T1000 (cell line): ENCODE measurements at places on chromosomes 2 and 18.

DNA sequence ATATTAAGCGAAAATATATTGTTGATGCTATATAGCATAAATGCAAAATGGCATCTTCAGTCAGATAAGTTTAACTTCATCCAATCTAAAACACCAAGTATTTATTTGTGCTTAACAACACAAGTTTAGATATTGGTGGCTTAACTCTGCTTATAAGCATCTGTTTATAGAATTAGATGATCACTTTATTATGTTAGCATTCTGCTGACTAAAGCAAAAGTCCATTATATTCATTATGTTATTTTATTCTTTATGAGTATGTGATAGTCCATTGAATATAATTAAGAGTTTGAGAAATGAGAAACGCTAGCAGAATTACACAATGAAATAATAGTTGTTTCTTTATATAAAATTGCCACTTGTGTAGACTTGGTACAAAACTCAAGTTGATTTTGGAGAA lies 401.2 kb upstream of the CDH7 start:
- DNase-seq = no peak

DNA sequence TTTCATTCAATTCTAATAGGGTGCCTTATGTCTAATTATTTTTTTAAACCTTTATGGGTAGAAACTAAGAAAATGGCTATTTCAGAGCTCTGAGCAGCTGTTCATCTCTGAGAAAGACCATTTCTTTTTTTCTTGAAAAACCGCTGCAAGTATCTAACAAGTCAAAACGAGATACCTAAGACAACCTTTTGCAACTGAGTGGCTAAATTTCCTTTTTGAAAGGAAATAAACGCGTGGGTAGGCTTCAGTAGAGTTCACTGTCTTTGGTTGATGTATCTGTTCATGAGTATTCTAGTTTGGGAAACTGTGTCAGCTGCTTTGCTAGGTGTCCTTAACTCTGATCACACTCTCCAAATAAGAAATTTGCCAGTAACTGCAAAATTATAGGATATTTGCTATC lies 104.3 kb upstream of the LINC00305 start:
- DNase-seq = no peak

- DNase-seq = no peak
These were observed 26.6 kb downstream of the CCDC195 start for GRCh38 chr2:224689539-224689938.

- no peak for DNase-seq
These were observed 204.3 kb downstream of the FSIP2 start for GRCh38 chr2:185942855-185943254.

DNA sequence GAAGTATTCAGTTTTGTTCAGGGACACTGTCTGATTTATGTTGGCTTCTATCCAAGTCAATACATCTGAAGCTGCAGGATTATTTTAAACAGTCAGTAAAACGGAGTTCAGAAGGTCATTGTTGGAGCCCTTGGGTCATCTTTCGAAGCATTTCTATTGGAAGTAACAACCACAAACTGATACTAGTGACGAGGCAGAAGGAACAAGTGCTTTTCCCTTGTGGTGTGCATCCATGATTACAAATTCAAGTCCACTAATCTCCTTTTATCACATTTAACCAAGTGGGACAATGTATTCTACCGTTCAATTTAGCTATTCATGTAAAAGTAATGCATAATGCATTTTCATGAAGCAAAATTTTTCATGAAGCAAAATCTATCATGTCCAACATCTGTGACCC lies 76.9 kb downstream of the CD226 start:
- no peak for DNase-seq

GRCh38 chr2:15799432-15799827 lies 140.9 kb upstream of the MYCN start:
- no peak for DNase-seq

- no peak for DNase-seq
These were observed 230.4 kb downstream of the TWIST2 start for GRCh38 chr2:239078128-239078924.

DNA sequence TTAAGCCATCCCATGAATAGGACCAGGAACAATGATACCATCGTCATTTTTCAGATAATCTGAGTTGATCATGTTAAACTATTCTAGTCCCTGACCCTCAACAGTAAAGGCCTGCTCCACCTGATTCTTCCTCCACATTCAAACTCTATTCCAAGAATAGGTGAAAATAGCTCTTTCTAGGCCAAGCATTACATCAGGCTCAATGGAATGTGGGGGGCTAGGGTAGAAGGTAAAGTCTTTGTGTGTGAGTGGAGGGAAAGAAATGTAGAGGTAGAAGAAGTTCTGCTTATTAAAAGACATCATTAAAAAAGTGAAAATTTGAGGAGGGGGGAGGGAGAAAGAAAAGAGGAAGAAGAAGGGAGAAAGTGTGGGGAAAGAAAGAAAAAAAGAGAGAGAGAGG lies 653.3 kb upstream of the PKDCC start:
- DNase-seq = no peak

GRCh38 chr2:20212871-20213503 lies 11.9 kb downstream of the SDC1 start:
- no peak for DNase-seq
